Right ventricle myocardium superior (tissue), 1 donor: ENCODE measurements at places on chromosomes 2 and 18. TPM values are rescaled to one million over a fixed set of nuclear protein-coding genes. Genes with fewer than 3 reads are reported as not detected.

DNA sequence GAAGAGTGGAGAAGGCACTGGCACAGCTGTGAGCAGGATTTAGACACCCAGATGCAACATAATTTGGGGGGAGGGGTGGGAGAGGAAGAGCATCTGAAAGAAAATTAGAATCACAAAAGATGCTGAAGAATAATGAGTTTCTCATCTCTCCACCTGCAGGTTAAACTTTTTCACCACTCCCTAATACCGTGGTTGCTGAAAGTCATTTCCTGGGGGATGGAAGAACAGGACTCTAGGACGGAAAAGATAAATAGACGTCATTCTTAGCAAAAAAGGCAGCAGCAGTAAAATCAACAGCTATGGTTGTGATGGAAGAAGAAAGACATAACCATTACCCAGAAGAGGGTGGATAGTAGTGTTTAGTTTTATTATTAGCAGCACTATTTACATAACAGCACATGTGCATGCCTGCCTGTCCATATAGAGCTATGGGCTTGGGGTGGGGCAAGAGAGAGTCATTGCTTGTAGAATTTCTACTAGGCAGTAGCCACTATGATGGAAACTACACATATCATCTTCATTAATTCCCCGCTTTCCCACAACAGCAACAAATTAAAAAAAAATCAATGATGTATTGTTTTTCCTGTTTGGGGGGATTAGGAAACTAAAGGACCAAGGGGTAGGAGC lies 212.2 kb downstream of the TRIB2 start:
- no peak for DNase-seq

DNA sequence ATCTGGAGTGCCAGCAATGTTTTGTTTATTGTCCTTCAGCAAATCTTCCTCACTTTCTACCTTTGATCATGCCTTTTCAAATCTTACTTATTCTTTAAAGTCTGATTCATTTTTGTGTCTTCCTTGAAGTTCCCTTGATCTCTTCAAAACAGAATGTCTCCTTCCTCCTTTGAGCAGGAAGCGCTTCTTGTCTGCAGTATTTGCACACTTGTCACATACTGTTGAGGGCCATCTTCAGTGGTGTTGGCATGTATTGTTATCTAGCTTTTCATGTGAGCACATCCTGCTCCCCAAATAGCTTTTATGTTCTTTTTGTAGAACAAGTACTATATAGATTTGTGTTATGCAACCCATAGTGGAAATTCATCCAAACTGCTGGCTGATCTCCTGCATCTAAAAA lies 5.9 kb upstream of the CERS6 start:
- DNase-seq, result no peak

- DNase-seq, result no peak
These were observed 13.5 kb upstream of the LBH start for GRCh38 chr2:30217644-30218337.

DNA sequence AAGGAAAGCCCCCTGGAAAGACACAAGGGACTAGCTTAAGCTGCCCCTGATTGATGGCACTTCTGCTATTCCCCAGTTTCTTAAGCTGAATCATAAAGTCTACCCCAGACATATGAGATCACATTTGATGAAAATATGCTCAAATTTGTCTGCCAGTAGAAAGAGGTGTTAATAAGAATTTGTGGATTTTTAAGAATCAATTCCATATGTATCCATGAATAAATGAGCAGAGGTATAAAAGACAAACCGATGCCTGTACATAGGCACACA lies 119.9 kb downstream of the CCBE1 start:
- no peak for DNase-seq

DNA sequence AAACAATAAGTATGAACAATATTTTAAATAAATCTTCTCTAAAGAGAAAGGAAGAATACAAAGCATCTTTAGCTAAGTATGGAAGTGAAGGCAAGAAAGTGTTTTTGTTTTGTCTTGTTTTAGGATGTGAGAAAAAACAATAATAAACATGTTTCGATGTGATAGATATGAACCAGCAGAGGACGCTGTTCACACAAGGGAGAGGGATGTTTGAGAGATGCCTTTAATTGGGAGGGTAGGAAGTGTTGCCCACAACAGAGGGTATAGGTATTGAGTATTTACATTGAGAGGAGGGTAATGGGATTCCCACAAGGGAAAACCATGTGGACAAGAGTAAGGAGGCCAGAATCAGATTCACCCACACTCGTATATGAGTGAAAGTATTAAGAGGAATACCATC lies 55.1 kb downstream of the CDH19 start:
- DNase-seq, result no peak

DNA sequence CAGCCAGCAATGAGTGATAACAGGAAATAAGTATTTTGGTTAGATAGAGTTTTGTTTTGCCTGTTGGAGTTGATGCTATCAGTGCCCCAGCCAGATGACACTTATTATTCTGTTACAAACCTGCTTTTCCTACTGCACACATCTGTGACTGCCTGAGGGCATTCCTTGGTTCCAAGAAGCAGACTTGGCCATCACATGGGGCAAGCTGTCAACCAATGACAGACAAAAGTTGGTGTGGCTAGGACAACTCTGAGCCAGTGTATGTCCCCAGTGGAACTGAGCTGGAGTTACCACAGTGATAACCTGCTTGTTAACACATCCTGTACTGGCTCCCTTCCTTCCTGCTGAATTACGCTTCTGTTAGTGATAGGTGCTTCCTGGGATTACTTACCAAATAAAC lies 54.5 kb downstream of the FAM171B start:
- DNase-seq, result no peak

GRCh38 chr18:6757931-6758330 lies 28.4 kb downstream of the ARHGAP28 start:
- no peak for DNase-seq

DNA sequence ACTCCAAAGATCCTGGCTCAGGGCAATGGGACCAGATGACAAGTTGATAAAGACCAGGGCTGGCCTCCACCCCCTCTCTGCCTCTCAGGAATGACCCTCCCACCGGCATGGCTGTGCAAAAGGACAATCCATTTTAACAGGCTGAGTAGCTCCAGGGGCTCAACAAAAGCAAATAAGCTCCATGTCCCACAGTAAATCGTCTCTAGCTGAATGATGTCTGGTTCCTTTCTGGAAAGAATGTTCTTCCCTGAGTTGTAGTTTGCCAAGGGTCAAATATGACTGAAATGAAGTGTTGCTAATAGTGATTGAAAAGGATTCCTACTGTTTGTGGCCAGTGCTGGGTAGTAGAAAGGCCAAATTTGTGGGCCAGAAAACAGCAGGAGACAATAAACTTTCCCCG lies 434.4 kb upstream of the ETAA1 start:
- no peak for DNase-seq

GRCh38 chr2:136000502-136000901 lies 15.1 kb upstream of the DARS1 start:
- DNase-seq, result no peak

- no peak for DNase-seq
These were observed 240.0 kb upstream of the GULP1 start for GRCh38 chr2:188051706-188052105.

GRCh38 chr2:1884933-1885580 lies 140.7 kb upstream of the PXDN start:
- no peak for DNase-seq

DNA sequence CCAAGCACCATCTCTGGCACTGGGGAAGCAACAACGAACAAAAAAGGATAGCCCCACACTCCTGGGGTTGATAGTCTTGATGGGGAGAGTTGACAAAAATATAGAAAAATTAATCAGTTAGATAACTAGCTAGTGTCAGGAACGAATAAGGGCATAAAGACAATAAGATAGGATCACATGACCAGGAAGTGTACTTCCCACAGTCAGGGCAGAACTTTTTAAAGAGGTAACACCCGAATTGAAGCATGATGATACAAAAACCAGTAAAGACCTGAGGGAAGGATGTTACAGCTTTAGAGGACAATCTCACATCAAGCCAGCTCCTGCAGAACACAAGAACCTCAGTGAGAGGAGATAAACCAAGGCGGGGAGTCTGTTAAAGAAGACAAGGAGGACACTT lies 295.4 kb upstream of the CRIM1 start:
- DNase-seq, result no peak

GRCh38 chr2:68721482-68722101 lies 13.0 kb upstream of the ARHGAP25 start:
- no peak for DNase-seq

DNA sequence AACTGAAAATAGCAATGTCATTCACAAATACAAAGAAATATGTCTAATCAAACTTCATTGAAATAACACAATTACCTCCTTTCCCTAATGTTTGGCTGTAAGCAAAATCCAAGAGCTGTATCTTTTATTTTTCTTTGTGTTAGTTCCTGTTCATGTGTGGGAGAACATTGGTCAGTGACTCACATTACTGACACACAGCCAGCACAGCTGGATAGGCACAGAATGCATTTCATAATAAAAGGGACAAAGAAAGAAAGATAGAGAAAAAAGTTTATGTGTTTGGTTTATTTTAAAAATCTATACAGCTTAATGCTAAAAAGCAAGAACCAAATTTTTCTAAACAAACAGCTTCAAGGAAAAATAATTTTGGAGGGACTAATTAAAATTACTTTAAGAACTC lies 185.6 kb upstream of the COL3A1 start:
- peak; percentile 63 for DNase-seq

GRCh38 chr18:62878305-62878704 lies 163.0 kb downstream of the PHLPP1 start:
- no peak for DNase-seq

GRCh38 chr2:158484892-158485556 lies 28.3 kb downstream of the PKP4 start:
- DNase-seq, result no peak

Gene RIF1
- total RNA-seq, result 14.6 TPM

Gene NEU4
- not detected for total RNA-seq

Gene TFPI
- 24.3 TPM for total RNA-seq

Gene COL3A1
- total RNA-seq, result 47.0 TPM

Gene IL1R1
- total RNA-seq, result 21.1 TPM

Gene NTSR2
- 0.19 TPM for total RNA-seq

Gene GALNT5
- total RNA-seq, result 0.16 TPM
